ENCODE measurements at places on chromosomes 11 and 22. TPM values are rescaled to one million over a fixed set of nuclear protein-coding genes. Genes with fewer than 3 reads are reported as not detected.

DNA sequence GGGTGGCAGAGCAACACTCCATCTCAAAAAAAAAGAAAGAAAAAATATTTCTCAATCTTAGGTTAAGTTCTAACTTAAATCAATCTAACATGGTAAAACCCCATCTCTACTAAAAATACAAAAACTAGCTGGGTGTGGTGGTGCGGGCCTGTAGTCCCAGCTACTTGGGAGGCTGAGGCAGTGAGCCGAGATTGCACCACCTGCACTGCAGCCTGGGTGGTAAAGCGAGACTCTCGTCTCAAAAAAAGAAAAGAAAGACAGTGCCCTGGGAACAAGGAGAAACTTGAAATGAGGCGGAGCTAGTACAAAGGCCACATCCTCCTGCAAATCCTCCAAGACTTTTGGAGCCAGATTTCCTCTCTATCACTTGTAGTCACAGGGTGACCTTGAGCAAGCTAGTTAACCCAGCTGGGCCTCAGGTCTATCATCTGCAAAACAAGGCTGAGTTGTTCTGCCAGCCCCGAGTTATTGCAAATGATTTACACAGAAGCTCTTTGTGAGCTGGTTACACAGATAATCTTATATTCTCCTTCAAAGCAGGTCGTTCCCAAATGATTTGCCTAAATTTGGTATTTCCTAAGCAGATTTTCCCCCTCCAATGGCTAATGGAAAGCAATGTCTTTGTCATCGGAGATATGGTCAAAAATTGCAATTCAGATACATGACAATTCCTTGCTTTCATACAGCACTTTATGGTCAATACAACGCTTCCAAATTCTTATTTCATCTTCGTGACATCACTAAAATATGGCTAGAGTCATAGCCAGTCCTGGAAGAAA is 1.9 kb downstream of the ANKRD54 start:
- H3K27ac ChIP-seq: no peak overlapping the region
- peaks cover 21% of the 10 kb centered on the region for H3K36me3 ChIP-seq
- no peak for DNase-seq
- peak overlapping the region; percentile 87 for H3K4me3 ChIP-seq
- H3K4me1 ChIP-seq: peaks cover 13% of the 10 kb centered on the region

- no peaks in the 10 kb centered on the region for H3K36me3 ChIP-seq
- no peak overlapping the region for H3K4me3 ChIP-seq
- DNase-seq: no peak
- peaks cover 51% of the 10 kb centered on the region for H3K27me3 ChIP-seq
- H3K4me1 ChIP-seq: peaks cover 3% of the 10 kb centered on the region
Observed at GRCh38 chr11:43874738-43875137, 5.9 kb upstream of the ALKBH3 start.

DNA sequence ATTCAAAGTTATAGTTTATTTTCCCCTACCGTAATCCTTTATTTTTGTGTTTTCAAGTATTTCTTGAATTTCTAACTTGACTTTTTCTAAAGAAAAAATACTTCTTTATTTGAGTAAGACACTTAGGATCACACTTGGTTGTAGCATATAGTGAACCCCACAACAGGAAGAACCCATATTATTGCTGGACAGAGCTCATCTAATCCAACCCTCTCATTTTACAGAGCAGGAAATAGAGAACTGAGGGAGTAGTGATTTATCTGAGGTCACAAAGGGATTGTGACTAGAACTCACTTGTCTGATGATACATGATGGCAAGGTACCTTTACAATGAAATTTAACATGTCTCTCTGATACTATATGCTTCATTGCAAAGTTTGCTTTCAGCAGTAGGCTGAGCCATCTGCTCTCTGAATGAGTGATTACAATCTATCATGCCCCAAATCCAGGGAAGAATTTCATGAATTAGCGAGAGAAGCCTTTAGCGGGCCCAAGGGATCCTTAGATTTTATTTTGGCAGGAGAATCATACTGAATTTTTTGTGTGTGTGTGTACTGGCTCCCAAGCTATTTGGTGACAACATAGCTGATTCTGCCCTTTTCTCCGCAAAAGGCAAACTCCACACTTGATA is 9.8 kb downstream of the SLC17A6 start:
- no peak overlapping the region for H3K27ac ChIP-seq
- no peak overlapping the region for H3K4me3 ChIP-seq
- no peaks in the 10 kb centered on the region for H3K36me3 ChIP-seq

- no peak overlapping the region for H3K27ac ChIP-seq
- no peak overlapping the region for H3K4me3 ChIP-seq
- H3K36me3 ChIP-seq: no peaks in the 10 kb centered on the region
- no peak for DNase-seq
- H3K27me3 ChIP-seq: no peaks in the 10 kb centered on the region
- peaks cover 12% of the 10 kb centered on the region for H3K4me1 ChIP-seq
Observed at GRCh38 chr11:298406-299065, 790 bp downstream of the IFITM5 start.

Gene C11orf87
- polyA plus RNA-seq: not detected

- no peaks in the 10 kb centered on the region for H3K4me1 ChIP-seq
- peak; percentile 34 for DNase-seq
- H3K27ac ChIP-seq: no peak overlapping the region
- H3K27me3 ChIP-seq: no peaks in the 10 kb centered on the region
- no peak overlapping the region for H3K4me3 ChIP-seq
- no peaks in the 10 kb centered on the region for H3K36me3 ChIP-seq
Observed at GRCh38 chr11:10891151-10891720, 33.4 kb upstream of the ZBED5 start.

DNA sequence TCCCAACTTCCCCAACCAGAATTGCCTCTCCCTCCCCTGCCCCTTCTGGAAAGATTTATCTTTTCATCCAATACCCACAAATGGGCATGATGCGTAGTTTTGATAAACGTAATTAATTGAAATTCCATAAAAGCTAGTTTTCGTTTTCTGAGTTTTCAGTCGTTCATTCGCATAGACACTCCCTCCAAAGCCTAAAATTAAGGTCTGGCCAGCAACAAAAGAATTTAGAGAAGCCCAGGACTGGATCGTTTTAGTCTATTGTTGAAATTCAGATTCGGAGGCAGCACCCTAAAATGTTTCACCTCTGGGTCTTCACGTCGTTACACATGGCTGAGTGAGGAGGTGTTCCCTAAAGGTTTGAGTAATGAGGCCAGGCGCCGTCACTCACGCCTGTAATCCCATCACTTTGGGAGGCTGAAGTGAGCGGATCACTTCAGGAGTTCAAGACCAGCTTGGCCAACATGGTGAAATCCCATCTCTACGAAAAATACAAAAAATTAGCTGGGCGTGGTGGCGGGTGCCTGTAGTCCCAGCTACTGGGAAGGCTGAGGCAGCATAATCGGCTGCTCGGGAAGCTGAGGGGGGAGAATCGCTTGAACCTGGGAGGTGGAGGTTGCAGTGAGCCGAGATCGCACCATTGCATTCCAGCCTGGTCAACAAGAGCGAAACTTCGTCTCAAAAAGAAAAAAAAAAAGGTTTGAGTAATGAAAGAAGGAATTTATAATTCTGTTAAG is 589 bp upstream of the NDUFC2 start:
- H3K27ac ChIP-seq: peak overlapping the region; percentile 91
- no peaks in the 10 kb centered on the region for H3K36me3 ChIP-seq
- no peaks in the 10 kb centered on the region for H3K27me3 ChIP-seq
- H3K4me3 ChIP-seq: peak overlapping the region; percentile 63

Gene INSC
- polyA plus RNA-seq: not detected

DNA sequence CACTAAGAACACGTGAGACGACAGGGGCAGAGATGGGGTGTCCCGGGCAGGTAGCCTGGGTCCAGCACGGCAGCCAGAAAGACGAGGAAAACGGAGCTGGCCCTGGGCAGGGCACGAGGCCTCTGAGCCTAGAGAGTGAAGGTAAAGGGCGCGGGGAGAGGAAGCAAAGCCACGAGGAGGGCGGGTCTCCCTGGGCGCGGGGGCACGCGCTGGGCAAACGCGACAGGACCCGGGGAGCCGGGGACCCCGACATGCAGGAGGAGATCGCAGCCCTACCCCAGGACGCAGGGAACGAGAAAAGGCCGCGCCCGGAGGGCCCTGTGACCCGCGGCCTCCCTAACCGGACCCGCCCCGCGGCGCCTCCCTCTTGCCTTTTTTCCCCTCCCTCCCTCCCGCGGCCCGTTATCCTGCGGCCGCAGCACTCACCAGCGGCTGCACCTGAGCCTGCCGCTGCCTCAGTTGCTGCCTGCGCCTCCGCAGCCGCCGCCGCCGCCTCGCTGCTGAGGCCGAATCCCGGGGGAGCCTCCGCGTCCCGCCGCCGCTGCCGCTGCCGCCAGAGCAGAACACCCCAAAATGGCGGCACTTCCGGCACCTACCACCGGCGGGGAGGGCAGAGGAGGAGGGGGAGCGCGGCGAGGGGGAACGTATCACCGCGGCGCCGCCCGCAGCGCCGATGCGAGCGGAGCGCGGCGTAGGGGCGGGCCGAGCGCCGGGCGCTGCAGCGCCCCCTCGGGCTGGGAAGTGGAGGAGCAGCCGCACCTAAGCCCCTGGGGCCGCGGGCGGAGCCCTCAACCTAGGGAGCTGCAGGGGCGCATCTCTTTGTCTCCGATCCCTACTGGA is at the start of gene CELF1:
Gene CELF1, minus strand, starts transcription at position 567 of the 840 bp plus-strand sequence. CDS start 53,609 bp downstream, outside the sequence.
- peak within 1 kb of the TSS; percentile 92 for H3K4me3 ChIP-seq
- H3K36me3 ChIP-seq: no peaks in the 10 kb centered on the region
- H3K4me1 ChIP-seq: peaks cover 46% of the 10 kb centered on the region

- H3K4me3 ChIP-seq: no peak overlapping the region
- no peak for DNase-seq
- H3K4me1 ChIP-seq: no peaks in the 10 kb centered on the region
- H3K27ac ChIP-seq: no peak overlapping the region
- H3K36me3 ChIP-seq: no peaks in the 10 kb centered on the region
Observed at GRCh38 chr11:95729462-95729861, 60.1 kb downstream of the FAM76B start.

Gene TMEM191B
- polyA plus RNA-seq: 2.8 TPM

Gene SMTNL1
- not detected for polyA plus RNA-seq

Gene SLC25A18
- not detected for polyA plus RNA-seq

Gene OR2AT4
- polyA plus RNA-seq: not detected

- no peaks in the 10 kb centered on the region for H3K36me3 ChIP-seq
Observed at GRCh38 chr11:79406376-79406775, 34.5 kb downstream of the TENM4 start.

Gene ANKK1
- not detected for polyA plus RNA-seq

Gene DDTL
- 0.25 TPM for polyA plus RNA-seq

Gene TRIM51
- polyA plus RNA-seq: not detected

Measured in CD14-positive monocyte (primary cell).